ENCODE measurements at places on chromosomes 16 and 17. TPM values are rescaled to one million over a fixed set of nuclear protein-coding genes. Genes with fewer than 3 reads are reported as not detected.

DNA sequence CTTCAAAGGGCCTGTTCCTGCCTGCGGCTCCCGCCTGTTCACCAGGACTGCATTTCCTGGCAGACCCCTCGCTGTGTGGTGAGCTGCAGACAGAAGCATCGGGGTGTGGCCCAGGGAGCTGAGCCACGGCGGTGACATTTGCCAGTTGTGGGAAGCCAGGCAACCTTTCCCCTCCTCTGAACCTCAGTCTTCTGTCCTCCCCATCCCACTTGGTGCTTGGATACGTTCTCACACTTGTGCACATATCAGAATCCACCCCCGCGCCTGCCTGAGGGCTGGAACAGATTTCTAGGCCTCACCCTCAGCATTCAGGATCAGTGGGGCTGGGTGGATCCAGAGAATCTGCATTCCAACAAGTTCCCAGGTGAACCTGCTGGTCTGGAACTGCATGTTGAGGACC, 63.5 kb downstream of the CRISPLD2 start:
- no peak for DNase-seq

DNA sequence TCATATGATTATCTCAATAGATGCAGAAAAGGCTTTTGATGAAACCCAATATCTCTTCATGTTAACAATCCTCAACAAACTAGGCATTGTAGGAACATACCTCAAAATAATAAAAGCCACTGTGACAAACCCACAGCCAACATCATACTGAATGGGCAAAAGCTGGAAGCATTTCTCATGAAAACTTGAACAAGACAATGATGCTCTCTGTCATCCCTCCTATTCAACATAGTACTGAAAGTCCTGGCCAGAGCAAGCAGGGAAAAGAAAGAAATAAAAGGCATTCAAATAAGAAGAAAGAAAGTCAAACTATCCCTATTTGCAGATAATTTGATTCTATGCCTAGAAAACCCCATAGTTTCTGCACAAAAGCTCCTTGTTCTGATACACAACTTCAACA, 999.2 kb upstream of the GOT2 start:
- DNase-seq = no peak

DNA sequence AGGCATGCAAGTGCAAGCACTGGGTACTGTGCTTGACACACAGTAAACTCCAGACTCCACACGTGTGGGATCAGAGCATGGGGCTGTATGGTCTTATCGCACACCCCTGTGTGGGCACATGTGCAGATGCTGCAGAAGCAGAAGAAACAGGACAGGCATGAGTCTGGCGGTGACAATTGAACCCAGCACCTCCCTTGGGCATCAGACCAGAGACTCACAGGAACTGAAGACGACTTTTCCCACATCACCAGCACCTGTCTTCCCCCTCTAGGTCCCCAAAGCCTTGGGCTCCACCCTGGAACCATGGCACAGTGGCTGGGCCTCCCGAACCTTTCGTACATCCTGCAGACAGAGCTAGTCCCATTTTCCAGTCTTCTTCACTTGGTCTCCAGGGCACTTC, 126.4 kb upstream of the CDH5 start:
- DNase-seq = no peak

GRCh38 chr17:82963104-82963950, 116.1 kb upstream of the METRNL start:
- DNase-seq = no peak

GRCh38 chr16:3759736-3760135, 42.4 kb upstream of the TRAP1 start:
- no peak for DNase-seq

GRCh38 chr16:85365120-85365519, 248.0 kb upstream of the GSE1 start:
- DNase-seq = no peak

GRCh38 chr16:2841606-2842339, 11.7 kb downstream of the ZG16B start:
- DNase-seq = no peak

DNA sequence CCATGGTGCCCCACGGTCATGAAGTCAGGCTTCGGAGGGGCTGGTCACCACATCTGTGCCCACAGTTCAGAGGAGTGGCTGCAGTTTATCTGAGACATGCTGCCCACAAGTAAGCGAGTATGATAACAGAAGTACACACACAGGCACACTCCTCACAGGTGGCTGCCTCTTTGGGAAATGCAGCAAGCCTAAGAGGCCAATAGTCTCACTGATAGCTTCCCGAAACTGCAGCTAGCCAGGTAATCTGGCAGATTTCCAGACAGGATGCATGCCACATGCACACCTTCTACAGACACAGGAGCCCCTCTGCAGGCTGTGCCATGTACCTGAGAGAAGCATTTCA, 12.6 kb upstream of the GFOD2 start:
- no peak for DNase-seq

DNA sequence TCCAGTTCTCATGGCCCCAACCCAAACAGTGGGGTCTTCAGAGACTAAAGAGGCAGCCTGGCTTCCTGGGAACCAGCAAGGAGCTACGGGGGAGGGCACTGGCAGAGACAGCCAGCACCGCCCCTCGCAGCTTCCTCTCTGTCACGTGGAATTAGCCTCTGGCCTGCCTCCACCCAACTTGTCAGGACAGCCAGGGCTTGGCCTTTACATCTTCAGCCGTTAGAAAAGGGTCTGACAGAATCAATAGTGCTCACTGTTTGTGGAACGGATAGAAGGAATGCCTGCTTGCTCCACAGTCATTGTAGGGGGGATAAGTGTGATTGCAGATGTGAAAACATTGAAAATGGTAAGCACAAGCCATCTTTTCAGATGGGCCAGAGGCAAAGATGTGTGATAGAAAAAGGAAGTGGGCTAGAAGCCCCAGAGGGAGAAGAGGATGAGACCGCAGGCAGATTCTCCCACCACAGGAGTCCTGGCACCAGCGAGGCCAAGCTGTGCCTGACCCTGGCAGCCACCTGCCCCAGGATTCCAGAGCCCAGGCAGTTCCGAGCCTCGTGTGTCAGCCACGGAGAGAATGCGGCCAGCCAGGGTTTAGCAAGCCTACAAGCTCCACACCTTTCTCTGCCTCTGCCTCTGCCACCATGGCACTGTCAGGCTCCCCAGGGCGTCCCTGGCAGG, 18.6 kb downstream of the GRIN2C start:
- DNase-seq = no peak

DNA sequence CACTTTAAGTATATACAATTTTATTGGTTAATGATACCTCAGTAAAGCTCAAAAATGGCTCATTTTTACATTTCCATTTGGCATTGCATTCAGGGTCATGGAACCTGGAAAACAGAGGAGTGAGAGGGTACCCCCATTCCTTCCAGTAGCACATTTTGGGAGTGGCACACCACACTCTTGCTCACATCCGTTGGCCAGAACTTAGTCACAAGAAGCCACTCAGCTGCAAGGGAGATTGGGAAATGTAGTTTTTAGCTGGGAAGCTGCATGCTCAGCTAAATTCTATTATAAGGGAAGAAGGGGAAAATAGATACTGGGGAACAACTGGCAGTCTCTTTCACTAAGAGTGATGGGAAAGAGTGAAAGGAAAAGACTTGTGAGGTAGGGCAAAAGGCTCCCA, 102.5 kb upstream of the TMEM97 start:
- DNase-seq = no peak

FASN gene
- total RNA-seq = 94.7 TPM

ABCA6 gene
- total RNA-seq = not detected

All from epithelial cell of proximal tubule (primary cell).